ENCODE measurements at places on chromosomes 7 and 10. TPM values are rescaled to one million over a fixed set of nuclear protein-coding genes. Genes with fewer than 3 reads are reported as not detected.

Gene OR2A7
- total RNA-seq = 0.24 TPM

GRCh38 chr7:20454202-20454601, 123.5 kb downstream of the ITGB8 start:
- no peak overlapping the region for H3K27ac ChIP-seq
- H3K4me3 ChIP-seq = no peak overlapping the region
- H3K27me3 ChIP-seq = no peaks in the 10 kb centered on the region
- no peaks in the 10 kb centered on the region for H3K4me1 ChIP-seq

- no peak overlapping the region for H3K4me3 ChIP-seq
- no peaks in the 10 kb centered on the region for H3K27me3 ChIP-seq
- no peaks in the 10 kb centered on the region for H3K4me1 ChIP-seq
- no peak for DNase-seq
Observed at GRCh38 chr7:150862356-150862755, 10.0 kb downstream of the AOC1 start.

DNA sequence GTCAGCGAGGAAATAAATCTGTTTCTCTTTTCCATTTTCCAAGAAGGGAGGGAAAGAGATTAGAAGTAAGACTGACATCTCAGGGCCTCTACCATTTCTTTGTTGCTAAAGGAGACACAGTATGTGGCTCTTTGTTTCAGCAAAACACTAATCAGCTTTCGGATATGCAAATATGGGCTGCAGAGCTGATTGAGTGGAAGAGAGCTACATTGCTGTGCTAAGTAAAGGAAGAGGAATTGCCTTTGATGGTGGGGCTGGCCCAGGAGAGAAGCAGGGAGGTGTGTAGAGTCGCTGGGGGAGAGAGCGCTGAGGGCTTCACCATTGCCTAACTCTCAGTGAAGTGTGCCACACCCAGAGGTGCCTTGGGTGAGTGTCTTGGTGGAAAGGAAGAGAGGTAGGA, 284.8 kb downstream of the SDK1 start:
- H3K4me1 ChIP-seq = no peaks in the 10 kb centered on the region
- no peaks in the 10 kb centered on the region for H3K36me3 ChIP-seq
- no peak overlapping the region for H3K27ac ChIP-seq

- H3K27me3 ChIP-seq = no peaks in the 10 kb centered on the region
- H3K4me3 ChIP-seq = no peak overlapping the region
- DNase-seq = no peak
- H3K4me1 ChIP-seq = no peaks in the 10 kb centered on the region
- H3K27ac ChIP-seq = no peak overlapping the region
- no peaks in the 10 kb centered on the region for H3K36me3 ChIP-seq
Observed at GRCh38 chr10:128879441-128880140, 587.5 kb upstream of the MGMT start.

DNA sequence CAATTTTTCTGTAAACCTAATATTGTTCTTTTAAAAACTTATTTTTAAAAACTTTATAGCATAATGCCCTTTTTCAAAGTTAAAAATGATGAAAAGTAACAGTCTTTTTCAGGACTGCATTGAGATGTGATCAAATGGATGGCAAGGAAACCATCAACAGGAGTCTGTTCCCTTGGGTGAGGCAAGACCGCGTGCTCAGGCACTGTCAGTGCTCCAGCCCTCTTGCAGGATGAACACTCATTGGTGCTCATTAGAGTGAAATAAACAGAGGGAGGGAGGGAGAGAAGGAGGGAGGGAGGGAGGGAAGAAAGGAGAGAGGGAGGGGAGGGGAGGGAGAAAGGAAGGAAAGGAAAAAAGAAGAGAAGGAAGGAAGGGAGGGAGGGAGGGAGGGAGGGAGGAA, 145.7 kb upstream of the CHST15 start:
- no peaks in the 10 kb centered on the region for H3K36me3 ChIP-seq
- no peak overlapping the region for H3K4me3 ChIP-seq
- H3K27ac ChIP-seq = no peak overlapping the region

- no peak overlapping the region for H3K27ac ChIP-seq
- H3K36me3 ChIP-seq = no peaks in the 10 kb centered on the region
- DNase-seq = no peak
- no peak overlapping the region for H3K4me3 ChIP-seq
Observed at GRCh38 chr10:128174581-128175559, 48.6 kb upstream of the MKI67 start.

DNA sequence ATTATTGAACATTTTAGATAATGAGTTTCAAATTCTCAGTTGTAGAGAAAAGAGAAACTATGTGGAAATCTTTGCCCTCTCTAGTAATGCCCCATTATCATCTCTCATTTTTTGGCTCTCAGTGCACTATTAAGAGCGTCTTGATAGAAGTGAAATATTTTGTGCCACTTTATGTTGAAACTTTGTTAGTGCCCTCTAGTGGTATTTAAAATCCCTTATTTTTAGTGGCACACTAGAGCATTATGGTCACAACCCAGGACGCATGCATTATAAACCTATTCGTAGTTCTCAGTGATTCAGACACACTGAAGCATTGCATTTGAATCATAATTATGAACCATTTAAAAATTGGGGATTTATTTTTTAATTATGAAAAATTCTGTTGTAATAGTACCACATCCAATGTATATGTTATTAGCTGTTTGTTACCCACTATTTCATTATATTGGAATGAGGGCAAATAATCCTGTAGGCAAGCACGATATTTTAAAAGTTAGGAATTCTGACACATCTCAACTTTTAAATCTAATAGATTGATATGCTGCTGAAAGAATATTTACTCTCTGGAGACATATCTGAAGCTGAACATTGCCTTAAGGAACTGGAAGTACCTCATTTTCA, 21.9 kb downstream of the PDCD4 start:
- H3K4me3 ChIP-seq = no peak overlapping the region
- H3K36me3 ChIP-seq = peaks cover 20% of the 10 kb centered on the region
- H3K4me1 ChIP-seq = no peaks in the 10 kb centered on the region

GRCh38 chr10:132638130-132638515, 100.5 kb downstream of the INPP5A start:
- no peaks in the 10 kb centered on the region for H3K36me3 ChIP-seq
- no peak overlapping the region for H3K27ac ChIP-seq
- no peak for DNase-seq
- H3K4me1 ChIP-seq = peaks cover 20% of the 10 kb centered on the region

- no peaks in the 10 kb centered on the region for H3K36me3 ChIP-seq
- no peak for DNase-seq
- no peak overlapping the region for H3K27ac ChIP-seq
Observed at GRCh38 chr7:127794551-127794950, 142.6 kb downstream of the SND1 start.
